NCI-H1417 treated with DMSO at 0.1 percent for 48 hours (cell line): ENCODE measurements at places on chromosomes 3 and 15.

DNA sequence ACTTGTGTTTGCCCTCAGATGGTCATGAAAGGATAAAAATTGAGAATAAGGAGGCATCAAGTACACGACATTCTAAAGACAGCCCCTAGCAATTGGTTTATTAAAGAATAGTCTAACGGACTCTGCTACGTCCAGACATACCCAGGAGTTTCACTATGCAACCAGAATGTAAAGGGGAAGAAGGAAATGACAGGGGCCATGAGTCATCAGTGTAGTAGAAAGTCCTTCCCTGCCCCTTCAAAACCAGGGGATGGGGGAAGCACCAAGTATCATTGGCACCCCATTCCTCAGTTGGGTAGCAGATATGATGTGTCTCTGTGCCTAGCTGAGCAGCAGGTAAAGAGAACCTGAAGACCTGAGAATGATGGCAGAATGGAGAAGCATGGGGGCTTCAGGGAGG is 367.4 kb downstream of the IL20RB start:
- DNase-seq, result no peak

DNA sequence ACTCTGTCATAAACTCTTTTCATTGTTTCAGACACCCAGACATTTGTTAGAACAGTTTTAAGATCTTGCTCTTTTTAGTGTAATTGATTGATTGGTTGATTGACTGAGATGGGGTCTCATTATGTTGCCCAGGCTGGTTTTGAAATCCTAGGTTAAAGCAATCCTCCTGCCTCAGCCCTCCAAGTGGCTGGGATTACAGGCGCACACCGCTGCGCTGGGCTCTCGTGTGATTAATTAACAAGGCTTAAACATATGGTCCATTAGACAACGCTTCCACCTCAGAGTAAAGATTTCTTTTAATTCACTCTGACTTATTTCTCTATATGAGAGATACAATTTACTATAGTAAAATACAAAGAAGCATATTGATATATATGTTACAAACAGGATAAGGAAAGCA is 114.0 kb upstream of the C2CD4B start:
- no peak for DNase-seq

- no peak for DNase-seq
These were observed 55.7 kb downstream of the GALK2 start for GRCh38 chr15:49225572-49226281.

GRCh38 chr15:56225520-56225919 is 18.2 kb downstream of the RFX7 start:
- DNase-seq, result no peak

- no peak for DNase-seq
These were observed 440.2 kb downstream of the LPP start for GRCh38 chr3:188594139-188594538.

DNA sequence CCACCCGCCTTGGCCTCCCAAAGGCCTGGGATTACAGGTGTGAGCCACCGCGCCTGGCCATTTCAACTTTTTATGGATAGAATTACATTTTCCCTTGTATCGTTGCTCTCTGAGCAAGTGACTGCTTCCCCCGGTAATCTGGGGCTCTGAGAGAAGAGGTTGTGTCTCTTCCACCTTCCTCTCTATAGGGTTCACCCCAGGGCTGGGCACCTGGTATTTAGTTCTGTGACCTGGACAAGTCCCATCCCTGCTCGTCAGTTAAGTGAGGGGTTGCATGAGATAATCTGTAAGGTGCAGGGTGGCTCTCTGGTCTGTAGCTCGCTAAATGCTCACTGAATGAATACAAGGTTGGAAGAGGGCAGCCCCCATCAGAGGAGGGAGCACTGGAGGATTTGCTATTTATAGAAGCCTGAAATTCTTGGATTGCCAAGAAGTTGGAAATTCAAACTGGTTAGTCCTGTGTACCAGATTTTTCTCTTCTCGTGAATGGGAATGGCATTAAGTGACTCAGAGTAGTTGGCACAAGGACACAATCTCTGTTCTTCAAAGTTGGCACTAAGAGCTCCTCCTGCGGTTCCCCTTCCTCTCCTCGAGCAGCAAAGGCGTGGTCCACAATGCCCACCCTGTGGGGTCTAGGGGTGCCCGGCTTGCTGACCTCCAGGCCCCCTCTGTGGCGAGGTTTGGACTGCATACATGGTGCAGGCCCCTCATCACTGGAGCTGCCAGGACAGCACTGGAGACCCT is 68.1 kb upstream of the DLG1 start:
- no peak for DNase-seq

DNA sequence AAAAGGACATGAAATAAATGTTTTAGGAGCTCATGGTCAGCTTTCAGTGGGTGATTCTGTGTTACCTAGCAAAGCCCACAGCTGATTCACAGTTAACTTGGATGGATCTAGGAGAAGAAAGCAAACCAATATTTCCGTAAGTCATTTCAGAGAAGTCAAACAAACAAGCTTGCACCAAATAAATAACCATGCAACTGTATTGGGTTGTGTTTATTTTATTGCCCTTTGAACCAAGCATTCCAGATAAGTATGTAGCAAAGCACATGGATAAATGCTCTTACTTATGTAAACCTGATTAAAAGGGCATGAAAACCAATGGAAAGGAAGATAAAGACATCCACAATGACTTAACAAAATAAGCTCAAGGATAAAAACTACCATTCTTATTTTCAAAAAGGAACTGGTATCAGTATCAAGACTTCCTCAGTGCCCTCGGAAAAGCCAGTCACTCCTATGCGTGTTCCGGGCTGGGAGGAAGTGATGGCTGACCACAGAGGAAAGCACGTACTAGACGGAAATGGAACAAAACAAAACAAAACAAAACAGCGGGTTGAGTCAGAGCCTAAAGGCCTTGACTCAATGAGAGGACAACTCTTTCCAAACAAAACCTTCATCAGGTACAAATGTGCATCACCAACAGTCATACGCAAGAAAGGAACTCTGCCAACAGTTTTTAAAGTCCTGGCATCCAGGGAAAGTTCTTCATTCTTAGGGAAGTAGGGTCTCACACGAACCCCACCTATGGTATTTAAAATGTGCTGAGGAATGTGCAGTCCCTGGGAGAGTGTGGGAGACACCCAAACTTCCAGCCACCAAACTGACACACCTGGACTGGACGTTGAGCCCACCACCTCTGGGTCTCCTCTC is 103.3 kb downstream of the SNRK start:
- no peak for DNase-seq

DNA sequence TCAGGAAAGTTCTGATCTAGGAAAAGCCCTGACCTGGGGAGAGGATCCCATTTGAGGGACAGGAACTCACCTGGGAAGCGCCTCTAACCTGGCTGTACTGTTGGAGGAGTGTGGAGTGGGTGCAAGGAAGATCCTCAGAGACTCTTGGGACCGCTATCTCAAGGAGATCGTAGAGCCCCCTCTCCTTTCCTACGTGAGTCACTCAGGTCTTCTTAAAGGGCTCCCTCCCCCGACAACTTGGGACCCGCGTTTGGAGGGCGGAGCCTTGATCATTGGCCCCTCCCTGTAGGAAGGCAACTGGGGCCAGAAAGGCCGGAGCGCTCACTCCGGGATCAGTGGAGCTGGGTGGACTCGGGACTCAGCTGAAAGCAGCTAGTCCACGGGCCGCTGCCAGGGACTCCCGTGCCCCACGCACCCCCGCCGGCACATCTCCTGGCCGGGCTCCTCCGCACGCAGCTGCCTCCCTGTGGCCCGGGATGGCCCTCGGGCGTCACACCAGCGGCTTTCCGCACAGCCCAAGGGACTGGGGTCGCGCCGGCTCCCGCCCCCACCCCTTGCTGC is 520 bp downstream of the SLC26A6 start:
- no peak for DNase-seq

- no peak for DNase-seq
These were observed 51.7 kb upstream of the ACP3 start for GRCh38 chr3:132265488-132265887.

DNA sequence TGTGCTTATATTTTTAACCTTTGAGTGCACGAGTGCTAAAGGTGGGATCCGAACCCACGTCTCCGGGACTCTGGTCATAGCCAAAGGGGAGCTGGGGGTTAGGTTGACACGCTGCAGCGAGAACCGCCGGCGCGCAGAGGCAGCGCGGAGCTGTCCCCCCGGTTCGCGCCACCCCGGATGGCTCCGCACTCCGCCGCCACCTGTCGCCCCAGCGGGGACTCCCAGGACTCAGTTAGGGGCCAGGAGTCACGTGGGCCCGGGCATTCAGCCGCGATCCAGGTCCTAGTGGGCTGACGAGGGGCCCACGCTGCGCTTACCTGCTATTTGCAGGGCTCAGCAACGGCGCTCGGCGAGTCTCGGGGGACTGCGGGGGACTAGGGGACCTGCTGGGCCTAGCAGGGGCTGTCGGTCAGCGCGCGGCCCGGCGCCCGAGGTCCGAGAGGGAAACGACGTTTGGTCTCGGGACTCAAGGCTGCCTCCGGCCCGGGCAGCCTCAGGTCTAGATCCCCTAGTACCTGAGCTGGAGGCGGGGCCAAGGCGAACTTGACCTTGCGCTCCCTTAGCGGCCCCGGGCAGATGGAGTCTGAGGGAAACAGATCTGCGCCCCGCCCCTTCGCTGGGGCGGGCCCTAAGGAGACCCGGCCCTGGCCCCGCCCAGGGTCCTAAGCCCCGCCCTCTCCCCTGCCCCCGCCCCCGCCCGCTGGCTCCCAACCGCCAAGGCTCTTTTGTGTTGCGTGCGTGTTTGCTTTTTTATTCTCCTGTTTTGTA is at the start of gene NMNAT3:
Gene NMNAT3 (minus strand): TSS at position 585 of the 768 bp plus-strand sequence. CDS start 50,248 bp downstream, outside the sequence.
- DNase-seq, result peak; percentile 69

DNA sequence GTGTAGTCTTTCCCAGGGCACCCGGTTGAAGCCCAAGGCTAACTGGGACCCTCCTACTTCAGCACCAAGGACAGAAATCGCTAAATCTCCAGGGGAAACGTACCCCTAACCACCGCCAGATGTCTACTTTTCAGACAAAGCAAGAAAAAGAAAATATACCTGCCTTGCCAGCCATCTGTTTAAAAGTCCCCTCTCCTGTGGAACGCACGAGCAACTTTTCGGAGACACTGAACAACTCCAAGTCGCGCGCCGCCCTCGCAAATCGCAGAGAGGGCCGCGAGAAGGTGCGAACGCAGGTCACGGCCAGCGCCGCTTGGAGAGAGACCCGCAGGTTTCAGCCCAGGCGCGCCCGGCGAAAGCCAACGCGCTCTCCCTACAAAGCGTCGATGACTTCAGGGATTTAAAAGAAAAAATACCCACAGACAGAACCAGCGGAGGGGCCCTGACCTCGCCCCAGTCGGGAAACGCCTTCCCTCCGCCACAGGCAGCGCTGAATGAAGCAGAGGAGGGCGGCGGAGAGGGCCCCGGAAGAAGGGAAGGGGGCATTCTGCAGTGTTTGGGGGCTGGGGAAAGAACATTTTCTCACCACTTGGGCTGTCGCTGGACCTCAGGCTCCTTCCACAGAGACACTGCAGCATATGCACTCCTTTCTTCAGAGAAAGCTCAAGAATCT is 213.1 kb downstream of the FGF12 start:
- DNase-seq, result no peak

DNA sequence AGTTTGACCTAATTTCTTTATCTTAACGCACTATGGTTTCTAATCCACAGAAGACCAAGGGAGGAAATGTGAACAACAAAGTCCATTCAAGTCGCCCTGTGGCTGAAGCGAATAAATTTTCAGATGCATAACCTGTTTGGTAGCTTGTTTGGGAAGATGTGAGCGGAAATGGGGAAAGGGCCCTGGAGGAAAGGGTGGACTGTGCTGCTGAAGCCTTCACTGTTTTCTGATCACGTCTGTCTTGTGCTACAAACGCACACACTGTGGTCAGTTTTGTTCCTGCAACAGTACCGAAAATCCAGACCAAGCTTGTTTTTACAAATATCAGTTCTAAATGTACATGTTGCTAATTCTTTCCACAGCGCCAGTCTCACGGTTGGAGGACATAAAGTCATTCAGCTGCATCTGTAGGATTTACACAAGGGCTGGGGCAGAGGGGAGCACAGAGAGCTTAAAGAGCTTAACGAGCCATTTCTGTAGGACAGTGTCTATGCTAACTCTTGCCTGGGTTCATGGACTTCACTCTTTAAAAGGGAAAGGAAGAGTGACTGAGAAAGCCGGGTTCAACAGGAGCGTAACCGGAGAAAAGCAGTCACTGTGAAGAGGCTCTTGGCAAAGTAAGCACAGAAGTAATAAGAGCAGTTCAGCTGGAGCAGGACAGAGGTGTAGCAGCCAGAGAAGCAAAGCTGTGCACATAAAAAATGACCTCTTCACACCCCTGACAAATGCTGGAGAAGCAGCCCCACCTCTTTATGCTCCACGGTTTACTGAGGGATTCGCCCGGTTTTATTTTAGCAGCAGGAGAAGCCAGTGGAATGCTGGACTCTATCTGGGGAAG is 66.6 kb downstream of the USF3 start:
- DNase-seq, result no peak

DNA sequence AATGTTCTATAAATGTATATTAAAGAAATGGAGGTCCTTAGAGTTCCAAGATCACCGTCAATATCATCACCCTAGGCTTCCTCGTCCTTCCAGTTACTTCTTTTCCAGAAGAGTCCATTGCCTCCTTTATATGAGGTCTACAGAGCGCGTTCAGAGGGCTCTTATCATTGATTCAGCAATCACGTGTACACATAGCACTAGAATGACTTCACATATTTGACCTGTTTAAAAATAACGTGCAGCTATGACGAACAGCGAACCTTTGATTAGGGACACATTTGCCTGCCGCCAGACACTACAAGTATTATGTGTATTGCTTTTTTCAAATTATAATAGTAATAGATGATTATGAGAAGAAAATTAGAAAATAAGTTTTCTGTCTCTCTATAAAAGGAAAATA is 26.0 kb downstream of the IGF1R start:
- DNase-seq, result no peak

GRCh38 chr3:128400671-128401070 is 66.0 kb downstream of the DNAJB8 start:
- DNase-seq, result no peak

DNA sequence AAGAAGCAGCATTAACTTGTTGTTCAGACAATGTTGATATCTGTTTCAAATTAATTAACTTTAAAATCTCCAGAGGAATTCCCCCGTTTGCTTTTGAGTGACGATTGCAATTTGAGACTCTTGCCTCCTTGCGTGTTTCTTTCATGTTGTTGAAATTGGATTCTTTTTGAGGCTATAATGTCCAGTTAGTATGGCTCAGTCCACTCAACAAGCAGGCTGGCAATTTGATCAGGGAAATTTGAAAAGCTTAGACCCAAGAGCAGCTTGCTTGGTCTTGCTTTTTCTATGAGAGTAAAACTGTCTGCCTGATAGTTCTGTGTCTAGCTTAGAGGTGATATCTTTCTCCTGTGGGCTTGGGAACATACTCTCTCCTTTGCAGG is 2.0 kb downstream of the ARID3B start:
- DNase-seq, result no peak
